ENCODE measurements at places on chromosomes 2 and 18.
A peak's percentile ranks its signal among the peaks of the same experiment; 100 is the strongest.

DNA sequence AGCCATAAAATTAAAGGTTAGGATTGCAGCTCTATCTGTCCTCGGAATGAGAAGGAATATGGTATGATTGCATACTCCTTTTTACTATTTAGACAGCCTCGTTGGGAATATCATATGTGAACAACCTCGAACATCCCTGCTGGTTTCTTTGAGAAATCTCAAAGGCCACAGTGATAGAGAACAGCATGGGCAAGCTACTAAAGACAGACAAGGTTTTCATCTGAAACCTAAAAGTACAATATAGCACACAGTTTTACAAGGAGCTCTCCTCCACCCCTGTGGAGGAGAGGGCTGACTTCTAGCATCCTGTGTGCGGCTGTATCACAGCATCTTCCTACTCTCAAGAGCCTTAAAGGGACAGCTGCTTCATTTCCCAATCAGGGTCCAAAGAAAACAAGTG, 104.3 kb downstream of the VWC2L start:
- no peak for DNase-seq

- DNase-seq, result no peak
These were observed 3.9 kb upstream of the AGAP1 start for GRCh38 chr2:235489897-235490296.

GRCh38 chr2:239466061-239466754, 65.4 kb upstream of the HDAC4 start:
- DNase-seq, result no peak

- no peak for DNase-seq
These were observed 123.2 kb upstream of the RPRM start for GRCh38 chr2:153601812-153602211.

DNA sequence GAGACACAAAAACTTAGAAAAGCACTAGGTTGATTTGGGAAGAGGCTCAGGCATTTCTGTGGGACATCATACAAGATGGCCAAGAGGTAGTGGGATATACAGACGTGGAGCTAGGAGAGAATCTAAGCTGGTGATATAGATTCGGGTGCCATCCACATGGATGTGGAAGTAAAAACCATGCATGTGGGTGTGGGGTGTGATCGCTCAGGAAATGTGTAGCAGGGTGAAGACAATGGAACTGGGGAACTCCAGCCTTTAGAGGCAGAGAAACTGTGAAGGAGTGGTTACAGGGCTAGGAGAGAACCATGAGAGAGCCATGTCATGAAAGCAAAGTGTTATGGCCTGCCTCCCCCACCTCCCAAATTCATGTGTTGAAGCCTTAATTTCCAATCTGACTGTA, 43.0 kb upstream of the CTLA4 start:
- no peak for DNase-seq

- DNase-seq, result no peak
These were observed 194.1 kb upstream of the CCDC68 start for GRCh38 chr18:55153346-55153745.

- DNase-seq, result no peak
These were observed 62.7 kb upstream of the TAF1B start for GRCh38 chr2:9780368-9781130.

DNA sequence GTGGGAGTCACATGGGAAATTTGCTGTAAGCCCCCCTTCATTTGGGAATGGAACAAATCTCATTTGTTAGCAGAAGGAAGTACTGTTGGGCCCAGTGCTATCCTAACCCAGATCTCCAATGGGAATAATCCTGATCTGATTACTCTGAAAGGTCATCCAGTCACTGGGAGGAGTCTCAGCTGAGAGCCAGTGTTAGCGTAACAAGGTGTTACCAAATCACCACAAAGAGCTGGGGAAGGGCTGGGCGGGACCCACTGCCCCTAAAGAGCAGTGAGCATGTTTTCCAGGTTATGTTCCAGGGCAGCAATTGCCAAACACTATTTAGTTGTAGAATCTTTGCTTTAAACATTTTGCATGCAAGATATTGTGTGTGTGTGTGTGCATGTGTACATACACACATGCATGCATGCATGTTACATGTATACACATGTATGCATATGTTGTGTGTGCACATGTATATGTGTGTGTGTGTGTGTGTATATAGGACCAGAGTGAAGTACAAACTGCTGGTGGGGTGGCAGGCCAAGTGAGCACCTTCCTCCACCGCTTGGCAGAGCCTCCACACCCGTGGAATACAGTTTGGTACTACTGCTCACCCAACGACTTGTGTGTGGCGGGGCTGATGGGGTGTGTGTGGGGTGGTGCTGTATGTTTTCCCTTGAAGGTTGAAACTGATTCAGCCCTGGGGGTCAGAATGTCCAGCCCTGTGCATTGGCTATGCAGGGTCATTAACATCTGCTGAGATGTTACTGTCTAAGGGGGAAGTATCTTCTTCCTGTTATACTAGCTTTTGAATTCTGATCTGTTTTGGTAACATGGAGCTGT, 15.2 kb downstream of the INPP5D start:
- no peak for DNase-seq

GRCh38 chr2:191635333-191636234, 42.4 kb upstream of the NABP1 start:
- no peak for DNase-seq

DNA sequence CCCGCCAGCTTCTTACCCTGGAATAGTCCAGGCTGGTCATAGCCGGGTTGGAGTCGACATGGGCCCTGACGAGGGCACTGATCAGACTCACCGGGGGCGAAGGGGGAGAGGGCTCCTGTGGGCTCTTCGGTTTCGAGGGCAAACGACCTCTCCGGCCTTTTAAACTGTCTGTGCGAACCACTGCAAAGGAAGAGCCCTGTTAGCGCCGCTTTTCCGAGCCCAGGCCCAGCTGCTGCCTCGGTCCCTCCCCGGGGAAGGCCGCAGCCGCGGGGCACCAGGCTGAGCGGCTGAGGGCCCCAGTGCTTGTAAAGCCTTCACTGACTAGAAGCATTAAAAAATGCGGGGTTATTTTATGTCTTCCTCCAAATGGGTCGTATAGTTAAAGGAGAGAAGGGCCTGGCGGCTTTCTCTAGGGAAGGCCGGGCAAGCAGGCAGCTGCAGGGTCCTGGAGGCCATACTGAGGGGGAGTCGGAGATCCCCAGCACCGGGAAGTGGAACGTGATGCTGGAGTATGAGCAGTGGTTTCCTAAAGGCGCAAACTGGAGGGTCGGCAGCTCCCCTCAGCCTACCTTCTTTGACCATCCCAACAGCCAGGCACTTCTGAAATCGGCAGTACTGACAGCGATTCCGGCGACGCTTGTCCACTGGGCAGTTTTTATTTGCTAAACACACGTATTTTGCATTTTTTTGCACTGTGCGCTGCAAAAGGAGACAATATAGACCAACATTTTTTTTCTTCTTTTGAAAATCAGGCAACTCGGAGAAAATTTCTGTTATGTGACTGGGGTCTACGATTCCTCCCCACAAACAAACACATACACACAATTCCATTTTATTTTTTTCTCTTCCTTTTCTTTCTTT, 4.5 kb downstream of the NR4A2 start:
- DNase-seq, result no peak

GRCh38 chr2:82340578-82341053, 2036.1 kb upstream of the LRRTM1 start:
- no peak for DNase-seq

DNA sequence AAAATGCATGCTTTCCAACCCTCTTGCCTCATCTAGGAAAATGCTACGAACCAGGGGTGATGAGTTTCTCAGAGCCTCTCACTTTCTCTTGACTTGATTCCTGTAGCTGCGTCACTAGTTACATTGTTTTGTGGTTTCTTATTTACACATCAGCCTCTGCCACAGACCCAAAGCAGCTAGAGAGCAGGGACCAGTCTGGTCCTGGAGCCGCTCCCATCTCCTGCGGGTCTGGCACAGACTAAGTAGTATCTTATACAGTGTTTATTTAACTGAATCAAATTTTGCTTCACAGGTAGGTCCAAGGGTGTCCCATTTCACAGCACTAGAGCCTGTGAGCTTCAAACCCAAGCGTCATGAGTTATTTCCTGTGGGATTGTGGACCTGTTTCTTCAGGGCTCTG, 310.5 kb downstream of the MYCN start:
- no peak for DNase-seq

GRCh38 chr2:20934236-20934635, 109.6 kb downstream of the APOB start:
- no peak for DNase-seq

DNA sequence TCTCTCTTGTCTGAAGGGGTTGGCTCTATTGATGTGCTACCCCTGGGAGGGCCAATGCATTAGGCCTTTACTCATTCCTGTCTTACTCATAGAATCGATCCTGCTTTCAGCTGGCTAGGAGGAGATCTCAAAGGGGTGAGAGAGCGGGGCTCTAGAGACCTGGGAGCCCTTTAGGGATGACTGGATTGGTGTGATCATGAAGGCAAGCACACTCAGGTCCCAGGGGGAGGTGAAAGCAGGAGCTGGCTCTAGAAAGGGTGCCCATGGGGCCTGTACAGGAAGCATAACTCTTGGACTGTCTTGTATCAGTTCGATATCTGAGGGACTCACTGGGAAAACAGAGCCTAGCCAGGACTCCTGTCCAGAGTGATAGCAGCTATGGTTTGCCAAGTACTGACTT, 47.8 kb downstream of the INPP4A start:
- no peak for DNase-seq

- no peak for DNase-seq
These were observed 655.9 kb upstream of the SOX11 start for GRCh38 chr2:5036256-5036655.

DNA sequence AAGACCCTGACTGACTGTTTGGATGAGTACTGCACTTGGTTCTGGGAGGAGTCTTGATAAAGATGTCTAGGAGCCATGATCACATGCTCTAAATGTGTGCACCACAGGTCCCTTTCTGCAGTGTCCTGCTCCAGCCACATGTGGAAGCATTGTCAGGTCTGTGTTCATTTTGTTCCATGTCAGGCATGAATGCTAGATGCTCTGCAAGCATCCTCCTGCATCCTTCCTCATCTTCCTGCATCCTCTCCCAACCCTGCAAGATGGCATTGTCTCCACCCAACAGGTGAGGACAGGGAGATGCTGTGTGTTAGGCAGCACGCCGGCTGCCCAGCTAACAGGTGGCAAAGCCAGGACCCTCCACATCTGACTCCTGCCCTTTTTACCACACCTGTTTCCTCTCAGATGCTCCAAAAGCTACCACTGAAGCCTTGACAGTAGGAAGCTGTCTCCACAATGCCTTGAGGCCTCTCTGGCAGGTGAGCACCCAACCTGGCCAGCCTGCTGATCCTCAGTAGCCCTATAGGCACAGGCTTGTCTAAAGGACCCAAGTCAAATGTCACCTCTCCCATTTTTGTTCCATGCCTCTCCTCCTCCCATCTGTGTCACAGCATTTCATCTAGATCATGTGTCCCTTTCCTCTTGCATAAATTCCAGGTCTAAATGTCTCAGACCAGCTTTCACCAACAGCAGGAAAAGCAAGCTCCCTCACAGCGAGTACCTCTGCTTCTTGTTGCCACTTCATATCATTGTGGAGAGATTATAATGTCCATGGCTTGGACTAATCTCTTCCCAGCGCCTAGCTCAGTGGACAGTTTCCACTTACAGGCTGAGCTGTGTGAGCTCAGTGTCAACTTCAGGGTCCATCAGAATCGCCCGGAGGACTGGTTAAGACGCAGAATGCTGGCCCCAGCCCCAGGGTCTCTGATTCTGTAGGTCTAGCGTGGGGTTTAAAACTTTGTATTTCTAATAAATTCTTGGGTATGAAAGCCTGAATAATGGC, 55.0 kb downstream of the TMEM163 start:
- no peak for DNase-seq

DNA sequence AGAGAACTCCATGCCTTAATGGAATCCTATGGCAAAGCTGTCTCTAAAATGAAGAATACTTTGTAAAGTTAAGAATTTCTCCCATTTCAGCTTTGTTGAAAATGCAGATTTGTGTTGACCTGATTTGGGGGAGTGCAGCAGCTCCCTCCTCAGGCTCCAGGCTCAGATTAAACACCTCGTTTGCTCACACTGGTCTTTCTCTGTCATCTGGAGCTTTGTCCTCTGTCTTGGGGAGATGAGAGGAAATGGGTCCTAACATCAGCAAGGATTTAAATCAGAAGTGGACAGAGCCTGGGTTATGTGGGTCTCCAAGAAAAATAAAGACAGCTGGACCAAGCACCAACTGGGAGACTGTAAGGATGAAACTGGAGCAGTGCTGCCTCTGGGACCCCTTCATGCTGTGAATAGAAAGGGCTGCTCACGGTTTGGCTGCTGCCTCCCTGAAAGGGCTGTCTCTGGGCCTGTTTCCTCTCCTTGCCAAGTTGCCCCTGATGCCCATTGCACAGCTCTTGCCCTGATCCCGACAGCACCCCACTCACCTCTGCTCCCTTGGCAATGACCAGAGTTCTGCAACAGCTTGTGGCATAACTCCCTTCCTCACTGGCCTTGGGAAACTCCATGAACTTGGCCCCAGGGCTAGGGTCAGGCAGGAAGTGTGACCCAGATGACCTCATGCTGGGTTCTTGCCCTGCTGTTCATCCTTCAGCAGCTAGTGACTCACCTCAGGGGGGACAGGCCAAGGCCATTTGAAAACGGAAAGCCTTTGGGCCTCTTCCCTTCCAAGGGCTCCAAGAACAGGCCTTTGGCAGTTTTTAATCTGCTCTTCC, 197.2 kb downstream of the CYP26B1 start:
- DNase-seq, result peak; percentile 53
